Femur (tissue), 1 donor: ENCODE measurements at places on chromosomes 2 and 18.

DNA sequence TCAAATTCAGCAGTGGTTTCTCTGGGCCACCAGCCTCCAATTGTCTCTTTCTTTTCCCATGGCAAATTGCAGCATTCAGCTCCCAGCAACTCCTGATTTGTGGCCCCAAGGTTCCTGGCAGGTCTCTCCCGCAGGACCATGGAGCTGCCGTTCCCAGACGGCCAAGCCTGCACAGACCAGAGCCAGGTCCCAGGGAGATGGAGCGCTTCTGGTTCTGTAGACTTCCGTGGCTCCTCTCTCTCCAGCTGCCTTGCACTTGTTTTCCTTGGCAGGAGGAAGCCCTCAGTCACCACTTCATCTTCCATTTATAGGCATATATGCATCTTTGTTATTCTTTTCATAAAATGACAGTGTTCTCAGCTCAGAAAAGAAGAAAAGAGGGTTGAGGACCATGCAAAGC is 21.7 kb downstream of the TNP1 start:
- DNase-seq, result peak; percentile 40

DNA sequence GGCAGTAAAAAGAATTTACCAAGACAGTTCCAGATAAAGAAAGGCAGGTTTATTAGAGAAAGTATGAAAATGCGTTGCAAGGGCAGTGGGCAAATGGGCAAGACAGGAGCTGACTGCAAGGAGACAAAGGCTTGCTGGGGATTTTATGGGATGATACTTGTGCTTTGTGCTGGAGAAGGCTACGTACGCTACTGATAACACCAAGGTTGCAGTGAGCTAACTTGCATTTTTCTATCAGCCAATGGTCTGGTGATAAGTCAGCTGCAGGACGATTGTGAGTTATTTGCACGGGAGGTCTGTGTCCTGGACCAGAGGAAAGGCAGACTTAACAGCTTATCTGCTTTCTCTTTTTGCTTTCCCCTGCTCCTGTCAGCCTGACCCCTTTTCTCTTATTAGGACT is 116.5 kb downstream of the PMS1 start:
- DNase-seq, result no peak

DNA sequence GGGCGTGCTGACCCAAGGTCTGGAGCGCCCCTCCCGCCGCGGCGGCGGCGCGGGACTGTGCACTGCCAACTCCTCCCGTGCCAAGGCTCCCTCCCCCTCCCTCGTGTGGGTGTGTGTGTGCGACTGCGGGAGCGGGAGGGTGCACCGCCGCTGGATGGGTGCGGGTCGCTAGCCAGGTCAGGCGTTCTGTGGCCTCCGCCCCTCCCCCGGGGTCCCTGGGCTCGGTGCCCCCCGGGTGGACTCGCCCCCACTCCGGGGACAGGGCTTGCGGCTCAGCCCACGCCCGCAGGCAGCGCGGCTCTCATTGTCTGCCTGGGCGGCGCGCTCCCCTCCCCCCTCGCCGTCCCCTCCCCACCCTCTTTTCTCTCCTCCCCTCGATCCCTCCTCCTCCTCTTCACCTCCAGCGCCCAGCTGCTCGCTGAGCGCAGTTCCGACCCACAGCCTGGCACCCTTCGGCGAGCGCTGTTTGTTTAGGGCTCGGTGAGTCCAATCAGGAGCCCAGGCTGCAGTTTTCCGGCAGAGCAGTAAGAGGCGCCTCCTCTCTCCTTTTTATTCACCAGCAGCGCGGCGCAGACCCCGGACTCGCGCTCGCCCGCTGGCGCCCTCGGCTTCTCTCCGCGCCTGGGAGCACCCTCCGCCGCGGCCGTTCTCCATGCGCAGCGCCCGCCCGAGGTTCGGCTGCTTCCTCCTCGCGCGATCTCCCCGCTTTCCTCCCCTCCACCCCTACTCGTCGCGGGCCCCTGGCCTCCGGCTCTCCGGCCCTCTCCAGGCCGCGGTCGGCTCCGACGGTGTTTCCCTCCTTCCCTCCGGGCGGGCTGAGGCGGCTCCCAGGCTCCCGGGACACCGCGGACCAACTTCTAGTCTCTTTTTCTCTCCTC is at the start of gene GATA6:
Gene GATA6 (plus strand): TSS at position 579 of the 878 bp plus-strand sequence. CDS start 1,556 bp downstream, outside the sequence.
- DNase-seq, result peak; percentile 84

DNA sequence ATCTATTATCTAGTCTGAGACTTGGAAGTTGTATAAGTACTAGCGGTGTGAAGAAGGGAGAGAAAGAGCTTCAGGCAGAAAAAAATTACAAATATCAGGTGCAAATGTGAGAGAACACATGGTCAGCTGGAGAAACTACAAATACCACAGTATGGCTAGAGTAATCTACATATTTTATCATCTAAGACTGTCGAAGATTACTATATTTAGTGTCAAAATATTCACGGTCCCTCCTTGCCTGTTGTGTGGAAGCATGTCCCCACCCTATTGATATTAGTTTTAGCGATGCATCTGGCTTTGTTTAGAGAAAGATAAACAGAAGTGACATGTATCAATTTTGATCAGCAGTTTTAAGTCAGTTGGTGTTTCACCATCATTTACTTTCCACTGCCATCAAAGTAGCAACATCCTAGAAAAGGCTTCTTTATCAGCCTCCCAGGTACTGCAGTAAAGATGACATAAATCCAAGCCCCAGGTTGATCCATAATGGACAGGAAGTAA is 90.5 kb upstream of the ITGA4 start:
- no peak for DNase-seq

- DNase-seq, result no peak
These were observed 944.9 kb downstream of the CNTNAP5 start for GRCh38 chr2:124970030-124970429.

DNA sequence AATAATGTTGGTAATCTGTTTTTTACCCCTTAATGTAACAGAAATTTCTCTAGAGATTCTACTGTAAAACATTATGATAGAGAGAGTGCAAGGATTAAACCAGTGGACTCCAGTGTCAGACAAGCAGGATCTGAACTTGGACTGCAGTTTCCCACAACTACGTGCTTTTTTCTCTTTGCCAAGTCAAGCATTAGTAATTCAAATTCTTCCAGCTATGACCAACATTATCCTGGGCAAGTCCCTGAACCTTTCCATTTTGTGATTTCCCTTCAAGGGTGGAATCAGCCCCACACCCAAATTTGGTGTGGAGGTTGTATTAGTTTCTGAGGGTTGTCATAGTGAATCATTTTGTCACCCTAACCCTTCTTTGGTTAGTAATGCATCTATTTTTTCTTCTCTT is 482.0 kb downstream of the ZNF516 start:
- no peak for DNase-seq

DNA sequence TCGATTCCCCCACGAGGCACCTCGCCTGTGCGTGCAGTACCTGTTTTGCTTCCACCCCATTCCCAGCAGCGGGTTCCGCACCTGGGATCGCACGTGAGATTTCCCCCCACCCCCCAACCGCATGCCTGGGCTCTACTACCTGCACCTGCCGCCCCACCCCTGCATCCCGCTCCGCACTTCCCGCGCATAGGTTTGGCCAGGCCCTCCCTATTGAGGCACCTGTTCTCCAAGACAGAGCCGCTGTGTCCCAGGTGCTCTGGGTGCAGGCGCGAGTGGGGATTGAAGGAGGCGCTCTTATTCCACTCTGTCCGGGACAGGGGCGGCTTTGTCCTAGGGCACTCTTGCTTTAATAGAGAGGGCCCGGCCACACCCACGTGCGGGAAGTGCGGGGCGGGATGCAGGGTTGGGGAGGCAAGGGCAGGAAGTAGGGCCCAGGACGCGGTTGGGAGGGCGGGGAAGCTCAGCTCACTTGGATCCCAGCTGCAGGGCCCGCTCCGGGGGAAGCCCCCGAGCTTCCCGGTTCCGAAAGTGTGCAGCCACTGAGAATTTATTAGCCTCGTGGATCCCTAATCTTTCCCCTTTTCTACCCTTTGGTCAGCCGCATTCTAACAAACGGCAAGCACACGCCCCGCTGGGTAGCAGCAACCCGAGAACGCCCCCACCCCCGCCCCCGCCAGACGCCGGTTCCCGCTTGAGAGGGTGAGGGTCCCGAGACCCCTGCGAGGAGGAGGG is 670 bp upstream of the MOCOS start:
- DNase-seq, result peak; percentile 42

- no peak for DNase-seq
These were observed 72.5 kb downstream of the RIF1 start for GRCh38 chr2:151482171-151482725.

- no peak for DNase-seq
These were observed 65.2 kb downstream of the PLCL1 start for GRCh38 chr2:197869501-197870111.

DNA sequence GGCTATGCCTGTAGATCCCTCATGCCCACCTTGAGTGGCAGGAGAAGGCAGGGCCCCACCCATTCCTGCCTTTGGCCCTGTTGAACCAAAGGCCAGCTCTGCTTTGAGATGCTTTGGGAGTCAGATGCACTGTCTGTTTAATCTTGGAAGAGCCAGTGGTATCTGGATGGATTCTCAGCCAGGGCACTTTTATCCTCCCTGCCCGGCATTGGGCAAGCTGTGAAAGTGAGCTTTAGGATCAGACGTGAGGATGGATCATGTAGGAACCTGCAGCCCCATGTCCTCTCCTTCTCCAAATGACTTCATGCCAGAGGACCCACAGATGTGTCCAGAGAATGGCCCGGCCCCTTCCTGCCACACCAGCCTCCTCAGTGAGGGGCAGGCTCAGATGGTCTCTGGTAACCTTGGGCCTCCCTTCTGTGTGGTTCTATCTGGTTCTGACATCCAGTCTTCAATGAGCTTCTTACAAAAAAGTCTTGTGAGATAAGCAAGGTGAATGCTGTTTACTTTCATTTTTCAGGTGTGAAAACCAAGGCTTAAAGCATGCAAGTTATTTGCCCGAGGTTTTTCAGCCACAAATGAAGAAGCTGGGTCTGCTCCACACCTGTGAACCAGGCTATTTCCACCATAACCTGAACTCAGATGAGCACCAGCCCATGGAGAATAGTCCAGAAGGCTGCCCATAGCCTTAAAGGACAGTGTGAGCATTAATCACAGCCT is 123.8 kb downstream of the KCTD1 start:
- DNase-seq, result no peak

GRCh38 chr2:110126086-110126773 is 10.6 kb upstream of the MALL start:
- no peak for DNase-seq

GRCh38 chr2:70073493-70073892 is 13.8 kb upstream of the PCBP1 start:
- no peak for DNase-seq

GRCh38 chr2:161992531-161992930 is 81.5 kb downstream of the DPP4 start:
- DNase-seq, result no peak

DNA sequence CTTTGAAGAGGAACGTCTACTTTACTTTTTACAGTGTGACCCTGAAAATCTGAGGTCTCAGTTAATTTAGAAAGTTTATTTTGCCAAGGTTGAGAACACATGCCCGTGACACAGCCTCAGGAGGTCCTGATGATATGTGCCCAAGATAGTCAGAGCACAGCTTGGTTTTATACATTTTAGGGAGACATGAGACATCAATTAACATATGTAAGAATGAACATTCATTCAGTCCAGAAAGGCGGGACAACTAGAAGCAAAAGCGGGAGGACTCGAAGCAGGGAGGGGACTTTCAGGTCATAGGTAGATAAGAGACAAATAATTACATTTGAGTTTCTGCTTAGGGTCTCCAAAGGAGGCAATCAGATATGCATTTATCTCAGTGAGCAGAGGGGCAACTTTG is 23.7 kb downstream of the ELMOD3 start:
- DNase-seq, result no peak

DNA sequence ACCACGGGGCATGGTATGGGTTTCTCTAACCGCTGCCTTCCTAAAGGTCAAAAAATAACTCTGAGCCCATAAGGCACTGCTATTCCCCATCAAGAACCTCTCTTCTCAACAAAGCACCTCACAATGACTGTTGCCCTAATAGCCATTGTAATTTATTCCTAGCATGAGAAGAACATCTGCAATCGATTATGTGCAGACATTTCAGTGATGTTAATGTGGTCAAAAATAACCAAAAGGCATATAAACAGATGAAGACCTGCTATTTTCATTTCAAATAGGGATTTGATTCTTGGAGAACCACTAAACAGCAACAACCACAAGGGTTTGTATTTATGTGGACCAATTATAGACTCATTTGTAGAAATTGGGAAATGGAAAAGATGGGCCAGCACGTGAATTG is 356.6 kb downstream of the FBXO15 start:
- DNase-seq, result no peak

DNA sequence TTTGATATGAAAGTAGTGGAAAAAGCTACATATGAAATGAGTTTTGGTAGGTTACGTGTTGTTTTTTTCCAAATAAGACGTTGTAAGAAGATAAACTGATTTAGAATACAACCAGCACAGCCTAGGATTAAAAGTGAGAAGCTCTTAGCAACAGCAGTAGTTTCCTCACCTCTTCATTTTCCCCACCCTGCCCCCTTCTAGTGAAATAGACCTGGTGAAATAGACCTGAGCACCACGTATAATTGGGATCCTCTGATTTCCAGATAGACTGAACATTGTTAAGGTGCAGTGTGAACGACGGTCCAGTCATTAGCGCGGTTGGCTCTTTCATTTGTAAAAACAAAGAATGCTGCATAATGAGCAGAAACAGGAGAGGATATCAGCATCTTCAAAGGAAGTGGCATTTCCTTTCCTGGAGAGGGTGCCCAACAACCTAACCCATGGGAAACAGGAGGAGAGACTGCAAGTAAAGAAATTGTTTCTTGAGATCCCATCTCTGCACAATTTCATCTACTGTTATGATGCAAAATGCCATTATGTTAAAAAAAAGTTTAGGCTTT is 114.3 kb downstream of the FIGN start:
- DNase-seq, result no peak

DNA sequence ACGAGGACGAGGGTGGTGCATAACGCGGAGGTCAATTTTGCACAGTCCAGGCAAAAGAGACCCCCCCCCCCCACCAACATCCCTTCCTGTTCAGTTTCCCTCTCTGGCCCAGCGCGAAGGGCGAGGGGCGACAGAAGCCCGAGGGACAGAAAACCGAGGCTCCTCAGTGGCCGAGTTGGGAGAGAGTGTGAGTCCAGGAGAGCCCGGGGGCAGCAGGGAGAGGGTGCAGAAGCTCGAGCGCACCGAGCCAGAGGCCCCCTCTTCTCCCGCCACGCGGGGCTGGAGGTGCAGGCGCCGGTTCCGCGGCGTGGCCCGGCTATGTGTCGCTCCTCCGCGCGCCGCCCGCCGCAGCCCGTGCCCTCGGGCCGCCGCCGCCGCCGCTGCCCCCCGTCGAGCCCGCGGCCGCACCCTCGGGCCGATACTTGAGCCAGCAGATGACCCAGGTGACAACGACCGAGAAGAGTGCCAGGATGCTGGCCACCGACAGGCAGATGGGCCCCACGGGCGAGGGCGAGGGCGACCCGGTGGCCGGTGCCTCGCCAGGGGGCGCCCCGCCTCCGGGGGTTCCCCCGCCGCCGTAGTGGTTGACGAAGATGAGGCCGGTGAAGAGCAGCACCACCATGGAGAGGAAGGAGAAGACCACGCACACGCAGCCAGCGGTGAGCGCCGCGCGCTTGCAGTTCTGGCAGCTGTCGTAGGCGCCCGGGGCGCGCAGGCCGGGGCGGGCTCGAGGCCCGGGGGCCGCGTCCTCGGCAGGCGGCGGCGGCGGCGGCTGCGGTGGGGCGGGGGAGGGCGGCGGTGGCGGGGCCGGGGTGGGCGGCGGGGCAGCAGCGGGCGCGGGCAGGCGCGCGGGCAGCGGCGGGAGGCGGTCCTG is 20.2 kb upstream of the PAX3 start:
- DNase-seq, result peak; percentile 41

- DNase-seq, result no peak
These were observed 20.9 kb upstream of the TEX44 start for GRCh38 chr2:231571661-231572191.
